Stimulated activated CD4-positive, alpha-beta T cell treated with anti-CD3 and anti-CD28 coated beads, Interleukin-15, amount 100 ng/mL, for 1 hour (primary cell): ENCODE measurements at places on chromosomes 2 and 18.

- DNase-seq = no peak
Measured at GRCh38 chr2:134183679-134184078, 70.2 kb upstream of the MGAT5 start.

DNA sequence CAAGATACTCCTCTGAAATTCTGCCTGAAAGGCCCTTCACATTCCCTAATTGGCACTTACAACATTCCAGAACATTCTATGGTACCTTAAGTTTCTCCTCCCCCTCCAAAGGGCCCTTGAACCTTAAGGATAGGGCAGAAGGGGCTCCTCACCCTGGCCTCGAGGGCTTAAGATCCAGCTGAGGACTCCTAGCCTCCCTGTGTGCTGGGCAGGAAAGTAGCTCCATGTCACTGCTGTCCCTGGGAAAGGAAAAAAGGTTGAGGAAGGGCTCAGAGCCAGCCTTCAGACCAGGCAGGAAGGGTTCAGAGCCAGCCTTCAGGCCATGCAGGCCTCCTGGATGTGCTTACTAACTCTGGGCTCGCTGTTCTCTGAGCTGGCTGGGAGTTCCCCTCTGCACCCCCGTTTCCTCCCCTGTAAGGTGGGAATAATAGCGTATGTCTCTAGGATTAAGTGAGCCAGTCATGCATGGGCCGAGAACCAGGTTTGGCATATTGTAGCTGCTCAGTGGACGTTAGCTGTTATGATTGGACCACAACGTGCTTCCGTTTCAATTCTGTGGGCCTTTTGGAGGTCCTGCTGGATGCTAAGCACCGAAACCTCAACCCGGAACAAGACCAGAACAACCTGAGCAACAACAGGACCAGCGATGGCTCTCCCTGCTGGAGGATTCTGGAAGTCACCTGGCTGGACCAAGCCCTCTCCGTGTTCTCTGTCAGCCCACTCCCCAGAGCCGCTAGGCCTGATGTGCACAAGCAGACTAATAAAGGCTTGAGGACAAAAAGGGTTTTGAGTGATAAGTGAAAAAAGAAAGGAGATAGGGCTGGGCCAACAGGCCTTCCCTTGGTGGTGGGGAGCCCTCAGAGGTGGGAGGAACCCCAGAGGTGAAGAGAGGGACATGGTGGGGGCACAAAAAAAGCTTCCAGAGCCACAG is 1.0 kb upstream of the B3GNT7 start:
- DNase-seq = no peak

DNA sequence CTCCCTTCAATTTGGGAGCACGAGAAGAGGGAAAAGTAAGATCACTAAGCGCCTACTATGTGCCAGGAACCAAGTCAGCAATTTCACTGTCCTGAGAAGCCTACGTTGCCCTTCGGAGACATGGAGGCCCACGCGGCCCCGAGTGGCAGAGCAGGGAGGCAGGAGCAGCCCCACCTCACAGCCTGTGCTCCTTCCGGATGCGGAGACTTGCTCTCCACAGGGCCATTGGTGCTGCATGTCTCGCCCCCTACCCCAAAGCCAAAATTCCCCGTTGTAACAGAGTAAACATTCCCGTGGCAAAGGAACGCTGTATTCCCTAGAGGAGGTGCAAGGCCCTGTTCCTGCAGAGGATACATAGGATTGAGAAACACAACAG is 4.5 kb downstream of the SLC14A2 start:
- DNase-seq = no peak

DNA sequence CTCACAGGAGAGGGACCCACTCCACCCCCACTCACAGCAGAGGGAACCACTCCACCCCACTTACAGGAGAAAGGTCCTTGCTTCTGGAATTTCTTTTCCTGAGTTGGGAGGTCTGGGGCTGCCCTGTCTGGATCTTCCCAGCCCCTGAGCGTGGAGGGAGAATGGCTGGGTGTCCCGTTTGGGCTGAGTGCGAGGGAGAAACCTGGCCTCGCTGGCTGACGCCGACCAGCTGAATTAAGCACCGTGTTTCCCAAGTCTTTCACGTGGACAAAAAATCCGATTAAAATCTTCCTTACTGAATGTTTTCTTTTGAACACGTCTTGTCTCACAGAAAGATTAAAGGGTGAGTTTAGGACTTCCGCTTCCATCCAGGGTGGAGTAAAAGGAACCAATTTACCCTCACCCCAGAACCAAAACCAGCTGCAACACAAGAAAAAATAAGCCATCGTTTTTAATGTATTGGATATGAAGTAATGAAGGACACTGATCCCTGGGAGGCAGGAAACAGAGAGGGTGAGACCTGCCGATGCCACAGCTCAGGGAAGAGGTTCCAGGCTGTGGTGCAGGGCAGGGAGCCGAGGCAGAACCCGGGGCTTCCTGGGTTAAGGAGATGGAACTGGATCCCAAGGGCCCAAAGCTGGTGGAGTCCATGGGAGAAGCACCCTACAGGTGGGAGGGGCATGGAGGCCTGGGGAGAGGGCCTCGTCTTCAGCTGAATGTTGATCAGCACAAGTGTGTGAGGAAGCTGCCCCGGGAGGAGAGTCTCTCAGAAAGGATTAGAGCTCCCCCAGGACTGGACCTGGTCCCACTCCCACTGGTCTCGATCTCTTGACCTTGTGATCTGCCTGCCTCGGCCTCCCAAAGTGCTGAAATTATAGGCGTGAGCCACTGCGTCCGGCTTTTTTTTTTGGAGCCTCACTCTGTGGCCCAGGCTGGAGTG is 60.3 kb downstream of the RTP5 start:
- DNase-seq = no peak

GRCh38 chr2:64143169-64144056 is 807 bp downstream of the PELI1 start:
- DNase-seq = peak; percentile 5

- no peak for DNase-seq
Measured at GRCh38 chr2:172673056-172673683, 62.5 kb upstream of the RAPGEF4 start.

DNA sequence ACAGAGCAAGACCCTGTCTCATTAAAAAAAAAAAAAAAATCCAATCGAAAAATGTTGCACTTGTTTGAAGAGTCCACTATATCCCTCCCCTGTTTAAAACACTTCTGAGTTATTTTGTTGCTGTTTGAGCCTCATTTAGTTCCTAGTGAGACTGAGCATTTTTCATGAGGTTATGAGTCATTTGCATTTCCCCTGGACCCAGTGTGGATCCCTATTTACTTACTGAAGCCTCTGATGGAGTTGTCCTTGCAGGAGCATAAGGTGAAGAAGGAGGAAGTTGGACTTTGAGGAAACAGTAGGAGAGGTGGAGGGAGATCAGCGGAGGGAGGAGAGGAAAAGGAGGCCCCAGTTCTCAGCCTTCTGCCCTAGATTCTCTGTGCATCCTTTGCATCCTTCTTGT is 5.1 kb downstream of the CXCR1 start:
- no peak for DNase-seq

GRCh38 chr18:60377778-60378469 is 5.3 kb upstream of the MC4R start:
- DNase-seq = no peak

DNA sequence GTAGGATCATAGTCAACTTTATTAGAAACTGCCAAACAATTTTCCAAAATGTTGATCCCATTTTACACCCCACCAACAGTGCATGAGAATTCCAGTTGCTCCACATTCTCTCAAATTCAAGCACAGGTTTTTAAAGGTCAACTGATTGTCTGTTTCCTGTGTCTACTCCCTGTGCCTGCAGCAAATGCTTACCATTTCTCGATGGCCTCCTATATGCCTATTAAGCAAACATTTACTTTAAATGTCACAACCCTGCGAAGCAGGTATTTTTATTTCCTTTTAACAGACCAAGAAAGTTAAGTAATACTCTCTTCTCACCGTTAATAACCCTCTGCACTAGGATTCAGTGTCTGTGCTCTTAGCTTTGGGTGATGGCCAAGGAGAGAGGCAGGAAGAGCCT is 163.8 kb upstream of the EPB41L3 start:
- no peak for DNase-seq

DNA sequence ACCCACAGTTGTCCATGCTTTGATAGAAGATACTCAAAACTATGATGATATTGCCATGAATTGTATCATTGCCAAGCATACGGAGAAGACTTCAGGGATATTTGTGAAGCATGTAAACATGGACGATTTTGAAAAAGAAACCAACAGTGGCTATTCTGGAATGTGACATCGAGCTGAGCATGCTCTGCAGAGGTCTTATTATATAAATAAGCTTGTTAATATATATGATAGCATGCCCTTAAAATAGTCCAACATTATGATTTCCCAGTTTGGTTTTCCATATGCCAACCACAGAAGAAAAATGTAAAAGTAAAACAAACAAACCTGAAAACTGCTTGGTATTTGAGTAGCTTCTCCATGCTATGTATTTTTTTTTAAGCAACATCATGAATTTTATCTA is 159.1 kb downstream of the LNPK start:
- no peak for DNase-seq

DNA sequence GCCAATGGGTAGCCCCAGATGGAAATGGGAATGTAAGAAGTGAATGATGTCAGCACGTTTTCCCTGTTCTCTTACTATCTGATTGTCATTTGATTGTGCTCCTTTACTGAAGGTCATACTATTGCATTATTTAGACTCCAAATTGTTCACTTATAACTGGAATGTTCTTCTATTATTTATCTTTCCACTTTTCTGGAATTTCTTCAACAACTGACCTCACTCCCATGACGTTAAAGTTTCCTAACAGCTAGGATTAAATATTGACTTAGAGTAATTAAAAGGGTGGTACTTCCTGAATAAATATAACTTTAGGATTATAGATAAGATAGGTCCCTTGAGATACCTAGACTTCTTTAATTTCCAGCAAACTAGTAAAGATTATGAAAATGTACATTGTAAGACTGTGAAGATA is 10.9 kb upstream of the GULP1 start:
- DNase-seq = no peak

GRCh38 chr2:53886406-53887280 is 26.9 kb upstream of the GPR75 start:
- DNase-seq = no peak

GRCh38 chr2:133829450-133830020 is 261.3 kb upstream of the NCKAP5 start:
- DNase-seq = no peak

GRCh38 chr2:112891385-112891831 is 19.6 kb upstream of the IL37 start:
- DNase-seq = no peak

GRCh38 chr2:46983065-46983801 is 67.6 kb upstream of the MCFD2 start:
- no peak for DNase-seq

DNA sequence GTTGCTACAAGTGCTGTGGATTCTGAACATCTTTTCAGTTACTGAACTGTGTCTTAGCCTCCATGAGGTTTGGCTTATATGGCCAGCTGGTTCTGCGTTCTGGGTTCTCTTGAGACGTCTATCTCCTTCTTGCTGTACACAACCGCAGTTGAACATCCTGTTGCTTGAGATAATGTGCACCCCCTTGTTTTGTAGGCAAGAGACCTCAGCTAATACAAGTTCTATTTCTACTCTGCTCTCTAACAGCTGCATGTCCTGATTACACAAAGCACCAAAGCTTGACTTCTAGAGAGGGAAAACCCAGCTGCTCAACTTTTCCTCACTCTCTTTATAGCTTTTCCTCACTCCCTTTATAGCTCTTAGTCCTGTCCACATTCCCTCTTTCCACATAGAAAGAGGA is 176.0 kb downstream of the LTBP1 start:
- DNase-seq = no peak

DNA sequence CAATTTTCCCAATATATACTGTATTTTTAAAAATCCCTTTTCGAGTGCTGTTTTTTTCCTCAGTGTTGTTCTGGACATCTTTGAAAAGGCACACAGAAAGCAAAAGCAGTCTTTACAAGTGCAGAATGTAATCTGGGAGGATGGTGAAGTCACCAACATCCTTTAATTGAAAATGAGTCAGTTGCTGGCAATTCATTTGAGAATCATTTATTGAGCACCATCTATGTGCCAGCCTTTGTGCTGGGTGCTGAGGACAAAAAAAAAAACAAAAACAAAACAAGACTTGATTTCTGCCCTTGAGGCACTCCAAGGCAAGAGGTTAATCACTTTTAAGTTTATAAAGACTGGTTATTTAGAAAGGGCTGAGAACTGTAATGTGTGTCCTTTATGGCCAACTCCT is 46.7 kb upstream of the ACVR1 start:
- no peak for DNase-seq

DNA sequence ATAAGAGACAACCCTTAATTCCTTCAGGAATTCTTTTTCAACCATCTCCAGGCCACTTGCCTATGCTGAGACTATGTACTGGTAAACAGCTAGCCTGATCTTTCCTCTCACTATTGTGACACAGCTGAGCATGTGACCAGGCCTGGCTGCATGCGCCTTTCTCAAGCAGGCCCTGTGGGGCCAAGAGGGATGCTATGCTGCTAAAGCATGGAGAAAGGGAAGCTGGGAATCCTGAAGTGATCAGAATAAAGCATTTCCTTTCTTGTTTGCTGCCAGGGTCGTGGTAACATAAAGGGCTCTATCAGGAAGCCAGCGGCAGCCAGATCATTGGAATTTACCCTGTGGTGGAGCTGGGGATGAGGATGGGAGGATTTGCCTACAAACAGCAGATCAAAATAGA is 29.8 kb upstream of the LCLAT1 start:
- DNase-seq = no peak

GRCh38 chr2:241770185-241770935 is 6.3 kb upstream of the GAL3ST2 start:
- no peak for DNase-seq

DNA sequence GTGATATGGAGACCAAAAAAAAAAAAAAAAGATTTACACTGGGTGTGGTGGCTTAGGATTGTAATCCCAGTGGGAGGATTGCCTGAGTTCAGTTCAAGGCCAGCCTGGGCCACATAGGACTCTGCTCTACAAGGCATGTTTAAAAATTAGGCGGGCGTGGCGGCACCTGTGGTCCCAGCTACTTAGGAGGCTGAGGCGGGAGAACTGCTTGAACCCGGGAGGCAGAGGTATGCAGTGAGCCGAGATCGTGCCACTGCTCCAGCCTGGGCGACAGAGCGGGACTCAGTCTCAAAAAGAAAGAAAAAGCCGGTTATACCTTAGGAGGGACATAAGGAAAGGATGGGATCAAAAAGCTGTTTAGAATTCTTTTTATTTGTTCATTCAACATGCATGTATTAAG is 707 bp upstream of the SPDYA start:
- DNase-seq = no peak

GRCh38 chr2:119694470-119694844 is 15.5 kb downstream of the TMEM177 start:
- no peak for DNase-seq

DNA sequence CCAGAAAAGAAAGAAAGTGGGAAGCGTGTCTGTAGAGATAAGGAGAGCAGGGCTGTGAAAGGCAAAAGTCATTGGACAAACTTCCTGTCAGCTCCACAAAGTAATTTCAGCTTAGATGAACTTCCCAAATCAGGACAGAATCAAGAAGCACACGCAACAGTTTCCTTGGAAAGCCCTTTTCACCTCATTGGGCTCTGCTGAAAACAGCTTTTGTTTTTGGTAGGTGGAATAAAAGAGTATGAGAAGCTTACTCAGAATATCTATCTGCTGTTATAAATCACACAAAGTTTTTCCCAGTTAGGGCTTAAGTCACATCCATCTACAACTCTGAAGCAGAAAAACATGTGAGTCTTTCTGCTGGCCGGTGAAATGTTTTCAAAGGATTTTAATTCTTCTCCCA is 42.4 kb upstream of the EFEMP1 start:
- no peak for DNase-seq
